Stomach (tissue), 19 donors: ENCODE measurements at places on chromosomes 4 and X. TPM values are rescaled to one million over a fixed set of nuclear protein-coding genes. Genes with fewer than 3 reads are reported as not detected.

Gene PRSS12
- 21.7 TPM for total RNA-seq

Gene IL2
- not detected for total RNA-seq

DNA sequence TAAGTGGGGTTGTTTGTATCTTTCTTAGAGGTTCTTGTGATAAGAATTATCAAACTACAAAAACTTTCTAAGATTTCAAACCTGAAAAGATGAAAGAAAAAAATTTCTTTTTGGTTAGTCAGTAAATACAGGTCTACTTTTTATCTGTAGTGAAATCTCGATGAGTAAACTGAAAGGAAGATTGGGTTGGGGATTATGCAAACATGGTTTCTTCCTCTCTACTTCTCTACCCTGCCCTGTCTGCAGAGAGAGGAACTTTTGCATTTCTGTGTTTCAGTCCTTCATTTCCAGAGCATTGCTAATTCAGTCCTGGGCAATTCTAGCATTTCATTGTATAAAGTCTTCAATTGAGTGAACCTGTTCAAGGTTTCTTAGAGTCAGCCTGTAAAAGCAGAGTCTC is 51.6 kb upstream of the IL2 start:
- DNase-seq: no peak

Gene RFC1
- total RNA-seq: 66.3 TPM

DNA sequence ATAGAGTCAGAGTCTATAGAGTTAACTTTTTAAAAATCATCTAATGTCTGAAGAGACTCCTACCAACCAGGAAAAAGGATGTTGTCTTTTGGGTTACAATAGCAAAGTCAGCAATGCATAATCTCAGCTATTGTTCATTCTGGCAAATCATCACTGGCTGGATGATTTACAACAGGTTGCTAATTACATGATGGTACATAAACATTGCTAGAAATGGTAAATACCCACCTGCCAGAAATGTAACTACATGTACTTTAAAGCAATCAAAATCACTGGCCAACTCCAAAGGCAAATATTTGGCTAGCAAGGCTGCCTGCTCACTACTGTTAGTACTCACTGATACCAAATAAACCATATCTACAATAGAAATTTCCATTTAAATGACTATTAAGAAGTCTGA is 91.1 kb downstream of the PPP3CA start:
- DNase-seq: peak; percentile 58

DNA sequence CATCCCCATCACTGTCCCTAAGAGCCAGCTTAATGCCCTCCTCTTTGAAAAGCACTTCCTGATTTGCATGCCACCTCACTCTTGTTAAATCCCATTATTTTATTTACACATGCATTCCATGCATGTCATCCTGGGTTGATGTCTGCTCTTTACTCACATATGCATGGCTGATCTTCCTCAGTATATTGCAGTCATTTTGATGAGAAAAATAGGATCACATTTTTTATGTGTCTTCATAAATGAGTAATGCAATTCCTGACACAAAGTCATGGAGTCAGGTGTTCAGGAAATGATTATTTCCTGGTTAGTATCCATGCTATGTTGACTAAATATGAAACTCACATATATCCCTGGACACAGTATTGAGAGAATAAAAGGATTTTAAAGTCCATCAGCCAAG is 204.7 kb downstream of the SLIT2 start:
- DNase-seq: no peak

DNA sequence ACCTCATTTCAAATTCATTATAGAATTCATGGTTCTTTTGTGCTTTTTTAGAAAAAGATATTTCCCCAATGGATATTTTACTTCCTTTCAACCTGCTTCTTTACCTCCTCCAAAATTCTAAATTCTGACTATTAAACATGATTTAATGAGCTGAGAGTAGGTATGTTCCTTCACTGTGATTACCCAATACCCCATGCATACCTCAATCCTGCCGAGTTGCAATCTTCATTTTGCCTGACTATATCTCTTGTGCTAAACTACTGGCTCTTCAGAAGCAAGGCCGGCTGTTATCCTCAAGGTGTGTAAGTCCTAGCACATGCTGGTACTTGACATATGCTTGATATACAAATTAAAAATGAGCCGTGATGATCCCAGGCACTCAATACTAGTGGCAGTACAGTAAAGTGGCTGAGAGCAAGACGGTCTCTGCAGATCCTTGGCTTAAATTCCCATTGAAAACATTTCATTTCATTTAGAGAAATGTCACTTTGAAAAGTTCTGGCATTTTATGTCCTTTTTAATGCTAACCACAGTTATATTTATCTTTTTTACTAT is 320.4 kb downstream of the KCNIP4 start:
- DNase-seq: no peak
